ENCODE measurements at places on chromosomes 3 and 15. TPM values are rescaled to one million over a fixed set of nuclear protein-coding genes. Genes with fewer than 3 reads are reported as not detected.

FOXB1 gene
- not detected for total RNA-seq

SLC2A2 gene
- total RNA-seq, result not detected

STARD9 gene
- total RNA-seq, result 5.0 TPM

RLBP1 gene
- total RNA-seq, result 0.12 TPM

PP2D1 gene
- total RNA-seq, result not detected

- no peak for DNase-seq
These were observed 185.3 kb downstream of the FNDC3B start for GRCh38 chr3:172224560-172225214.

GRCh38 chr3:73448761-73449301 is 175.9 kb downstream of the PDZRN3 start:
- no peak for DNase-seq

DNA sequence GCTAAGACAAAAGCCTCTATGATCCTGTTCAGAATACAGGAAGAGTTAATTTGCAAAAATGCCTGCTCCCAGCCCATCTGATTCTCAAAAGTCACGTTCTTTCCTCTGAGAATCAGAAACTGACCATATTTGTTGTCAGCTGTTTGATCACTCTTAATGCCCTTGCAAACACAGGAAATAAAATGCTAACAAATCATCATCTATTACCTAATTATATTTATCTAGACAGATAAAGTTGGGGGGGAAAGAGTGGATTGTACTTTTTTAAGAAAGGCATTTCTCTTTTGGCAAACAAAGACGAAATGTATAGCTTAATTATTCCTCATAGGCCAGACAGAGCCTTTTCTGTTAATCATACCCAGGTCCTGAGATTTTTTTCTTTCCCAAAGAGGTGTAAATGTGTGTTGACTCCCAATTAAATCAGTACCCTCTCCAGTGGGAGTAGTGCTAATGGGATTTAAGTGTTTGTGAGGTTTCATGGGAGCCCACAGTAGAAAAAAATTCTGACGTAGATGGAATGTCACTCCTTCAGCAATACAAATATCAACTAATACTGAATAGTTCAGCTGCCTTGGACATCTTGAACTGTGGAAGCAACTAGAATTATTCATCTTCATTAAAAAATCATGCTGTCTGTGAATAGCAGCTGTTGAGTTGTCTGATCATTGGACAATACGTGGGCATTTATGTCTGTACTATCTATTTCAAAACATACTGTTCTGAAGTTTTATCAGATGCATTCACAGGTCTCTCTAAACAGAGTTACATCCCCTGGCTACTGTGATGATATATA is 22.5 kb upstream of the BNIP2 start:
- DNase-seq, result no peak

DNA sequence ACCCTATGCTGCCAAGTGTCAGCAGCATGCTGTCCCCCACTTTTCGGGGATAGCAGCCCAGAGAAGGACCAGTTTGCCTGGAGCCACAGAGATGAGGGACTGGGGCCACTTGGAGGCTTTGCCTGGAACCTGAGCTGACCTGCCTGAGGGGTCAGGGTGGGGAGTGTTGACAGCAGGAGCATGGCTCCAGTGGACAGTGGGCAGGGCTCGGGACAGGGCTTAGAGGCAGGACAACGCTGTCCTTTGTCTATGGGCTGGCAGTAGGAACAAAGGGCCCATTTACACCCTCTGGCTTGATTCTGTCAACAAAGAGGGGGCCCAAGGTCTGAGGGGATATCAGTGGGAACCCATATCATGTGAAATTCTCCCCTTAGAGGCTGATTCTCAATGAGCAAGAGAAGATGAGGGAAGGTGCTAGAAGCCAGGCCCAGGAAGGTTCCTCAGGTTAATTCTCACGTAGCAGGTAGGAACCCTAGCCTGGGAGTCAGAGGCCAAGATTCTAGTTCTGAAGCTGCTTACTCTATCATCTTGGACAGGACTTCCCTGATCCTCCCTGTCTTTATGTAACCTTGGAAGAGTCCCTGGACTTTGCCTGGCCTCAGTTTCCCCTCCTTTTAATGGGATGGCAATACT is 29.7 kb upstream of the HHATL start:
- no peak for DNase-seq
